GF-D8 (cell line): ENCODE measurements at places on chromosomes 3 and 15.

- no peak for DNase-seq
Observed at GRCh38 chr3:30232142-30232541, 374.3 kb upstream of the TGFBR2 start.

DNA sequence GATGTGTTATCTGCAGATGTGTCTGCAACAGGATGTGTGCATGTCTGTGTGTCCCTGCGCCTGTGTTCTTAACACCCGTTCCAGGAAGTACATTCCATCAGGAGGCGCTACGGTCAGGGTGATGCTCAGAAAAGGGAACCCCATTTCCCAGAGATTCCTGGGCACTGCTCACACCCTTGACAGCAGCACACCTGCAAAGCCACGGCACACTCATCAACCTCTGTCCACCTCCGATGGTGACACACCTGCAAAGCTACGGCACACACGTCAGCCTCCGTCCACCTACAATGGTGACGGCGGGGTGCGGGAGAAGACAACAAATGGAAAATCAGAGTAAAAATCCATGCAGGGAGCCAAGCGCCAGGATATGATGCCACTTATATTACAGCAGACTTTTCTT lies 55.4 kb downstream of the NIPA2 start:
- no peak for DNase-seq

DNA sequence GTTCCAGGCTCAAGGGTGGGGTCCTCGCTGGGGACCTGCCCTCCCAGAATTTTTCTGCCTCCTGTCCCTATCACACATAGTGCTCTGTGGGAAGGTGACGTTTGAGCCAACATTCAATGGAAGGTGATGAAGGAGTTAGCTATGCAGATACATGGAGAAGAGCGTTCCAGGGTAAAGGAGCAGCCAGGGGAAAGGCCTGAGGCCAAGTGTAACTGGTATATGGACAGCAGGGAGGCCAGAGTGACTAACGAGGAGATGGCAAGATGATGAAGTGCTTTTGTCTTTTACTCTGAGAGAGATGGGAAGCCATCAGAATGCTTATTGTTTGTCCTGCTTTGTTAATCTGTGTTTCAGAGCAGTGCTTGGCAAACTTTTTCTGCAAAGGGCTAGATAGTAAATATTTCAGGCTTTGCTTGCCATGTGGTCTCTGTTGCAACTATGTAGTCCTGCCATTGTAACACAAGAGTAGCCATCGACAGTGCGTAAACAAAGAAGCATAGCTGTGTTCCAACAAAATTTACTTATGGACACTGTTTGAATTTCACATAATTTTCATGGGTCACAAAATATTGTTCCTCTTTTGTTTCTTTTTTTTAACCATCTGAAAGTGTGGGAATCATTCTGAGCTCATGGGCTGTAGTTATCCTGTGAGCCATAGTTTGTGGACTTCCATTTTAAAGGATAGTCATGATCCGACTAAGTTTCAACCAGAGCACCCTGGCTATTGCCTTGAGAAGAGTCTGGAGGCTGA lies 25.8 kb upstream of the PIAS1 start:
- DNase-seq, result no peak

GRCh38 chr3:165751637-165752036 lies 85.6 kb downstream of the BCHE start:
- DNase-seq, result no peak
